ENCODE measurements at places on chromosomes 4 and X.

DNA sequence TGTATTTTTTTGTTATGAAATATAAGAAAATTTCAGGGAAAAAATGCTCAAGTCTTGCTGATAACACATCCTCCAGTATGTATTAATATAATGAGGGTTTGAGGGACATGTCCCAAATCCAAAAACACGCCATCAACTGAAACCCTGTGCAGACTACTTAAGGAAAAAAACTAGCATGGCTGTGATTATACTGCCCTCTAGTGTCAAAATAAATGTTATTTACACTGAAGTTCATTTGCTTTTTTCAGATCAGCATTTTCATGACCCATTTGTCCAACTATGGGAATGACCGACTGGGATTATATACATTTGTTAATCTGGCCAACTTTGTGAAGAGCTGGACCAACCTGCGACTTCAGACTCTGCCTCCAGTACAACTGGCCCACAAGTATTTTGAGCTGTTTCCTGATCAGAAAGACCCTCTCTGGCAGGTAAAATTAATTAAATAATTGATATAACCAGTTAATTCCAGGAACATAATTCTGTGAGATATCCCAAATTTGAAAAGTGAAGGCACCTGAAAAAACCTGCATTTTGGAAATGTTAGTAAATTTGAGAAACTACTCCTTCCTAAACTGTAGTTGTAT lies 128.5 kb downstream of the PRSS12 start:
- DNase-seq, result peak; percentile 16

DNA sequence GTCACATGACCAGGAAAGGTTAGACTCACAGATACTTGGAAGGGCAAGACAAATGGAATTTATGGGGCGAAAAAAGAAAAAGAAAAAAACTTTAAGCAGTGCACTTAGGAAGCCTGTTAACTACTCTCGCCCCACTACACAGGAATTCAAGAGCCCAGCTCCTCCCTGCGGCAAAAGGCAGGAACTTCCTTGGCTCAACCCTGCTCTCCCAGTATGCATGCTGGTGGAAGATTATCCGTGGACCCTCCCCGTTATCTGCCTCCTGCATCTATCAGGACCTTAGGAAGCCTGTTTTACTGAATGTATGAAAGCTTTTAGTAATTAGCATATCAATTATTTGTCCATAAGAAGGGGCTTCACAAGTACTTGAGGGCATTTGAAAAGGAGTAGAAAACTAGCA lies 40.1 kb upstream of the RPA4 start:
- no peak for DNase-seq

- DNase-seq, result no peak
Observed at GRCh38 chrX:105307762-105308161, 87.3 kb upstream of the TEX13A start.

DNA sequence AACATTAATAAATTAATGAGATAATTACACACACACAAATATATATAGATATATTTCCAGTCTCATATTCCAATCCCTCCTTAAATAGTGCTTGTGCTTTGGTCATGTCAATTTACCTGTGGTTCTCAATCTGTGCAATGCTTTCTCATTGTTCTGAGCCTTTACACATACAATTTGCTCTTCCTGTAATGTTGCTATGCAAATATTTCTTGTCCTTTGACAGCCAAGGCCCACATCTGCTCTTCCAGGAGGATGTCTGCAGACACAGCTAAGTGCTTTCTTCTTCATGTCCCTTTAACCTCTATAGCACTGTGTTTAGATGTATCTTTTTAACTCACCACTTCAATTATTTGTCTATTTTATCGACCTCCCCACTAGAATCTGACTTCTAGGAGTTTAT lies 67.3 kb upstream of the RAPGEF2 start:
- no peak for DNase-seq

DNA sequence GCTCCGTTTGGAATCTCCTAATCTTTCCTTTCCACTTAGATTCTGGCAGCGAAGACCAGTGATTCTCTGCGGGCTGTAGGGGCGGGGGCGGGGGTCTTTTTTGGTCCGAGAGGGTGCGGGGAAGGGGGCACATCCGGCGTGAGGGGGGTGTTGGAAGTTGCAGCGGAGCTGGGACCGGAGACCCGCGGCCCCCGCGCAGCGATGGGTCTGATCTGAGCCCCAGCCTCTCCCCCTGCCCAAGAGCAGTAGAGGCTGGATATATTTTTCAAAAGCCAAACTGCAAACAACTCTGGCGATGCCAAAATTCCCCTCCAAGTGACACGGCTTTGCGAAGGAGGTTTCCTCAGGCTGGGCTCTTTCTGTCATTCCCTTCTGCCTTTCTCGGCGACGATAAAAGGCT lies 355 bp downstream of the GRID2 start:
- DNase-seq, result no peak

DNA sequence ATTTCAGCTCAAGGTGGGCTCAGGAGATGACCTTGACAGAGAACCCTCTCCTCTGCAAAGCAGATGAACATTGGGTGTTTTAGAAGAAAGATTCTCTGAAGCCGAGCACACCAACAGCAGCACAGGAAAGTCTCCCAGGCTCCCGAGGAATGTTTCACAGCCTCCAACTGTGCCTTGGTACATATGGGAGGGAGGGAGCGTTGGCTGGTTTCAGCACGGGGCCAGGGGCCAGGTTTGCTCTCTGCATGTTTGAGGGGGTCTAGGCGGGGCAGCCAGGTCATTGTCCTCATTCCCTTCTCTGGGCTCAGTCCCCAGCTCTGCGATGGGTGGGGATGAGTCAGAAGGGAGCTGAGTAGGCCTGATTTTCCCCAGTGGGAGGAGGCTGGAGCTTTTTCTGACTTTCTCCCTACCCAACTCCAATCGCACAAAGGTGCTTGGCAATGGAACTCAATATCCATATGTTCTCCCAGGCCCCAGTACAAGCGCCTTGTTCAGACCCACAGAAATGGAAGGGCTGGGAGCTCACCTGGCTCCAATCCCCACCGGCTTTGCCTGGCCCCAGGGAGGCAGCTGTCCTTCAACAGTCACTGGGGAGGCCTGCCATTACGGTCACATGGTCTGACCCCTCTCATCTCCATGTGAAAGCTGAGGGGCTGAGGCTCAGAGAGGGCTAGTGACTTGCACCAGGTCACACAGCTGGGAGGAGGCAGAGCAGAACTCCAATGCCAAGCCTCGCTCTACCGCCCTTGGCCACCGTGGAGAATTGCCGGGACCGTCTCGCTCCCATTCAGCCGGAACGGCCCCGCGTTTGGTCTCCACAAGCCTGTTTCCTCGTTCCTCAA lies 108.4 kb upstream of the AFAP1 start:
- no peak for DNase-seq

- DNase-seq, result no peak
Observed at GRCh38 chrX:135327299-135327698, 18.0 kb downstream of the ETDC start.

- no peak for DNase-seq
Observed at GRCh38 chr4:172691552-172691951, 477.1 kb upstream of the GALNT7 start.

- no peak for DNase-seq
Observed at GRCh38 chrX:32842053-32842452, 369.3 kb downstream of the DMD start.

GRCh38 chr4:124958847-124959246 lies 246.3 kb upstream of the ANKRD50 start:
- DNase-seq, result no peak

DNA sequence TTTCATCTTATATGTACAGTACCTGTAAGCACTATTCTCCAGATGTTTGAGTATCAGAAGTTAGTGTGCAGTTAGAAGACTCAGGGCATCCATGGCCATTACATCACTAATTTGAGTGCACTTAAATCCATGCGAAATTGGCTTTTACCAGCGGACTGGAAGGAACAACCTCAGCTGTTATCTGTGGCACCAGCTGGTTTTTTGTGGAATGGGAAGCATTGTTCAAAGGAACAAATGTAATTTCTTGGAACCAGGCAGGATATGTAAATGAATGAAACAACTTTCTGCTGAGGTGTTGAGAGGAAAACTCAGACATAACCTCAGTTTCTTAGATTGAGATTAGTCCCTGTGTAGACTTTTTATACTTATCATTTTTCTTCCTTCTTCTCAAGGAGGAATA lies 60.2 kb downstream of the PDGFRA start:
- DNase-seq, result no peak

GRCh38 chr4:156280686-156281085 lies 327.0 kb upstream of the CTSO start:
- no peak for DNase-seq

DNA sequence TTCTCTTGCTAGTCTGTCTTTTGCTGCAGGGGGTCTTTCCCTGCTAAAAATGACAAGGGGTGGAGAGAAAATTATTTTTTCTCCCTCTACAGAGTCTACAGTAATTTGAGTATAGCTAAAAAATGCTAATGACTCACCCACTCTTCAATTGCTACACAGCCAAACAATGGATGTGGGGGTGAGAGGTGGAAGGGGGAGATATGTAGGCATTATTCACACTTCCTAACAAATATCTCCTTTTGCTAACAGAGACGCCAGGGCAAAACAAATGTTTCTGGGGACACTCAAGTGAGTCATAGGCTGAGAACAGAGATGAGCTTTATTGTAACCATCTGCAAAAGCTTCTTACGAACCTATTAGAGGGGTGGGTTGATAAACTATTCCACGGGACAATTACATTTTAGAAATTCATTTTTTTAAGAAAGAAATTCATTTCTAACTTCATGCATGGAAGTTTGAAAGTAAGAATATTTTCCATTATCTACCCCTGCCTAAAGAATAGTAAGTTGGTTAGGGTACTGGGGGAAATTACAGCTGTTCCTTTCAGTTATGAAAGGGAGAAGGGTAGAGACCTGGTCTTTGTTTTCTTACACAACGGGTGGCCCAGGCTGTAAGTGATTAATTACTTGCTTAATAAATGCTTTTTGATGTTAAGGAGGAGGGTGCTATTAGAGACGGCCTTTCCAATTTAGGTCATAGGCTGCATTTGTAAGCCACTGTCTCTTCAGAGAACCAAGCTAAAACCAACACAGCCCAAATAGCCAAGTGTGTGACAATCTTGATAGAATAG lies 12.8 kb downstream of the SCD5 start:
- peak; percentile 2 for DNase-seq

DNA sequence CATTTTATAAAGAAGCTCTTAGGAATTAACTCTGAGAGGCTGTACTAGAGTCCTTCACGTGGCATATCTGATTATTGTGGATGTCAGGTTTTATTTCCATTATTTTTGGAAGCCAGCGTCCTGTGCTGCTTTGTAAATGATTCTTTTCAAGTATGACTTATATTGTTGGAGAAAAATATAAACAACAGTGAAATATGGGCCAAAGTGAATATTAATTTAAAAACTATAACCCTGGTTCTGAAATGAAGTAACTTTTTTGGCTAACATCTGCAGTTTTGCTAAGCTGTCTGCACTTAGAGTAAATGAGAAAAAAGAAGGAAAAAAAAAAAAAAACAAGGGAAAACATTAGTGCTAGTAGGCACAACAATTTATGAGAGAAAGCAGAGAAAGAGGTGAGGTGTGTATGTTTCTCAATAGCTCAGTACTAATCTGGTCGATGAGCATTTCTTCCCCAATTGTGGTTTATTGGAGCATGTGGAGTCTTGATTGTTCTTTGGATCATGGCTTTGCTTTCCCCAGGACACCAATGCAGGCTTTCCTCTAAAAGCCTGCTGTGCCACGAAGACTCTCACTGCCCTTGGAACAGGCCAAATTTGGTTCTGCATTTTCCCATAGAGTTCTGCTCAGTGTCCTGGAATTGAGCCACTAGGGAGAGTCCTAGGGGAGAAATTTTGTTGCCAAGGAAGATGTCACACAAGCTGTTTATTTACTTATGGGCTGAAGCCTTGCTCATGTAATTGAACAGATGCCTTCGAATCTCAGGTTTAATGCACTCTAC lies 273.3 kb downstream of the DKK2 start:
- no peak for DNase-seq

DNA sequence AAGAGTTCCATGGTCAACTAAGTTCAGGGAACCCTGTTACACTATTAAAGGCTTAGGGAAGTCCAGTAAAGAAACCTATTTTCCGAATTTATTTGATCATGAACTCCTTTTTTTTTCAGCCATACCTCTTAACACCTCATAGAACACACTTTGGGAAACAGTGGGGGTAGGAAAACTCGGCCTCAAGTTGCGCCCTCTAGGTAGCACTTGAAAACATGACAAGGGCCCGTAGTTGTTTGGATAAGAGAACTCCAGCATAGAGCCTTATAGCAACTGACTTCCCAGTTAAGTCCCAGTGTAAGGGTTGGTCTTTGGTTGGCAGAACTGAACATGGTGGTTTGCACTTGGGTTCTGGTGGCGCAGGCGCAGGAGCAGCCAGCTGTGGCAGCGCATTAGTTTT lies 14.4 kb downstream of the OGT start:
- DNase-seq, result no peak

GRCh38 chr4:112751447-112751846 lies 114.5 kb downstream of the LARP7 start:
- no peak for DNase-seq

DNA sequence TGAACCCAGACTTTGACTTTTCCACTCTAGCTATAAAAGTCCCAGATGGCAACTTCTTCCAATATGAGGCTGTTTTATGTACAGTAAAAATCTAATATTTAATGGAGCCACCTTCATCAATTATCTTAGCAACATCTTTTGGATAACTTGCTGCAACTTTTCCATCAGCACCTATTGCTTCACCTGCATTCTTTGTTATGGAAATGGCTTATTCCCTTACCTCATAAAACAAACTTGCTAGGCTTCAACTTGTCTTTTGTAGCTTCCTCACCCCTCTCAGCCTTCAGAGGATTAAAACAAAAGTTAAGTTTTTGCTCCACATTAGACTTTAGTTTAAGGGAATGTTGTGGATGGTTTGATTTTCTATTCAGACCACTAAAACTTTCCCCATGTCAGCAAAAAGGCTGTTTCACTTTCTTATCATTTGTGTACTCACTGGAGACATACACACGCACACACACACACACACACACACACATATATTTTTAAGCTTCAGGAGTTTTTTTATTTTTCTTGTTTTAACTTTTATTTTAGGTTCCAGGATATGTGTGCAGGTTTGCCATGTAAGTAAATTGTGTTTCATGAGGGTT lies 1296.1 kb upstream of the PABPC4L start:
- no peak for DNase-seq

DNA sequence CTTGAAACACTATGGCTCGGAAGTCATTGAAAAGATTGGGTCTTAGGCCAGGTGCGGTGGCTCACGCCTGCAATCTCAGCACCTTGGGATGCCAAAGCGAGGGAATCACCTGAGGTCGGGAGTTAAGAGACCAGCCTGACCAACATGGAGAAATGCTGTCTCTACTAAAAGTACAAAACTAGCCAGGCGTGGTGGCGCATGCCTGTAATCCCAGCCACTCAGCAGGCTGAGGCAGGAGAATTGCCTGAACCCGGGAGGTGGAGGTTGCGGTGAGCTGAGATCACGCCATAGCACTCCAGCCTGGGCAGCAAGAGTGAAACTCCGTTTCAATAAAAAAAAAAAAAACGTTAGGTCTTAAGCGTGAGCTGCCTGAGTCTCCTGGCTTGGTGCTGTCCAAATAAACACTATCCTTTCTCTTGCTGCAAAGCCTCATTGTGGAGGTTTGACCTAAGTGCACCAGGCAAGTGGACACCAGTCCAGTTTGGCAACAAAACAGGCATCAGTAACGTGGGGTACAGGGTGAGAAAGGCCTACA lies 185.9 kb downstream of the DHRSX start:
- no peak for DNase-seq

GRCh38 chr4:36651253-36651652 lies 369.8 kb downstream of the DTHD1 start:
- DNase-seq, result no peak

GRCh38 chrX:154526901-154527675 lies 11.1 kb upstream of the FAM3A start:
- no peak for DNase-seq
